ENCODE measurements at places on chromosomes 7 and 10.

- DNase-seq: no peak
Observed at GRCh38 chr10:67609996-67610793, 85.8 kb downstream of the CTNNA3 start.

DNA sequence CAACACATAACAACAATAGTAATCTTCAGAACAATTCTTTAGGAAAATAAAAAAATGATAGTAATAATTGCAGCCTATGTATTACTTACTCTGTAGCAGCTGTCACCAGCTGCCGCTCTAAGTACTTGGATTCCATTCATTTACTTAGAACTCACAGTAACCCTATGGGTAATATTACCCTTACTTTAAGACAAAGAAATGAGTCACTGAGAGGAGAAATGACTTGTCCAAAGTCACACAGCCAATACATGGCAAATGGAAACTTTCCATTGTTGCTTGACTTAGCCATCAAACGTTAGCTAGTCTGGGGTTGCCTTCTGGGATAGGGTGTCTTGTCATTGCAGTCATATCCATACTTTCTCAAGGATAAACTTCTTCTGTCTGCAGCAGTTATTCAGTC lies 3.6 kb downstream of the CCNY start:
- DNase-seq: no peak

GRCh38 chr7:151057506-151057988 lies at the start of gene CDK5:
CDK5 (minus strand) TSS chr7:151057897; CDS start chr7:151057848, 49 bp downstream.
- no peak for DNase-seq

DNA sequence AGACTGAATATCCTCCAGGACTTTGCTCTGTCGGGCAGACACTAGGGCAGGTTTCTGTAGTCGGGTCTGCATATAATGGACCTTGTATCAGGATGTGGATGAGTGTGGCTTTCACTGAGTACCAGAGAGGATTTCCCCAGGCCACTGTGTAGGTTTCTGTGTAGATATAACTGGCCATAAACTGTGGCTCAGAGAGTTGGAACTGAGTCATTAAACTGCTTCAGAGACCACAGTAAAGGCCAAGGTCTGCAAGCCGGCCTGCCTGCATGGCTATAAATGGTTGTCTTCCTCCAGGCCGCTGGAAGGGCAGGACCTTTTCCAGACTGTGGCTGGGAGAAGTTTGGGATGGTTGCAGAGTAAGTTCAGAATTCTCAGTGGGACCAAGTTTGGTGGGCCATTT lies 16.9 kb downstream of the ZNF92 start:
- no peak for DNase-seq

- DNase-seq: no peak
Observed at GRCh38 chr7:128829391-128830166, 627 bp upstream of the FLNC start.

GRCh38 chr10:25117757-25118156 lies 57.0 kb upstream of the GPR158 start:
- DNase-seq: no peak

- no peak for DNase-seq
Observed at GRCh38 chr7:13442226-13442625, 547.2 kb downstream of the ETV1 start.

GRCh38 chr10:10804061-10804460 lies 213.6 kb upstream of the CELF2 start:
- DNase-seq: no peak

DNA sequence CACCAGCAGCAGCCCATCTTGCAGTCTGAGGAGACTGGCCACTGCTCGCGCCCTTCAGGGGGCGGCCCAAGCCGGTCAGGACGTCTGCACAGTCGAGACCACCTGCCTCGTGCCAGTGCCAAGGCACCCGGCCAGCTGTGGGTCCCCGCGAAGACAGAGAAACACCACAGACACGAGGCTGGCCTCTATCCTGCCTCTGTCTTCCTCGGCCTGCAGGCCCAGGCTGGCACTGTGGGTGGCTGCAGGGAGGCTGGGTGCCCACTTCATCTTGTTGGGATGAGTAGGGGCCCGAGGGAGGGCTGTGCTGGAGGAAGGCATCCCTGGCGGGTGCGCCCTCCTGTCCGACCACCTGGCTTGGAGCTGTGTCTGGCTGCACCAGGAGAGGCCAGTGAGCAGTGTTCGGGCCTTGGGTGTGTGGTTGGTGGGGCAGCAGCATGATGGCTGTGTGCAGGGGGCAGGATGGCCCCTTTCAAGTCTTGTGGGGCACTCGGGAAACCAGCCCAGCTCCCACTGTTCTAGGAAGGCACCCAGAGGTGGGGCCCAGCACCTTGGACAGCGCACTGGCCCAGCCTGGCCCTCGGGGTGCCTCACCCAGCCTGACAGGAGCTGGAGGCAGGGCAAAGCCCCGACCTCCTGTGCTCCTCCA lies 7.3 kb downstream of the DPYSL4 start:
- no peak for DNase-seq
